ENCODE measurements at places on chromosomes 16 and 17.

- no peak for DNase-seq
Observed at GRCh38 chr17:40538936-40539705, 26.2 kb downstream of the CCR7 start.

DNA sequence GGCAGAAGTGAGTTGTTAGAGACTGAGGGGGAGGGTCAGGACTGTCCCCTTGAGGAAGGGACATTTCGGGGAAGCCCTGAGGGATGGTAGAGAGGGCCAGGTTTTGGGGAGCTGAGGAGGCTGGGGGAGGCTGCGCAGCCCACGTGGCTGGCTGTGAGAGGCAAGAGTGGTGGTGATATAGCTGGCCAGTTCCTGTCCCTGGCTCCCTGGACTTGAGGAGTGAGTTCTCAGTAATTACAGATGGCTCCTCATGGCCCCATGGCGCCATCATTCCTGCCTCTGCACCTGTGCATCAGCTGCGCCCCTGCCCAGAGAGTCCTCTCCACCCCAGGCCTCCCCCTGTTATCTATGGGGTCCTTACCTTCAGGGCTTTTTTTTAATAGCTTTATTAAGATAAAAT, 30.3 kb downstream of the MPRIP start:
- DNase-seq = no peak

GRCh38 chr17:21105064-21105894, 21.5 kb upstream of the DHRS7B start:
- no peak for DNase-seq

DNA sequence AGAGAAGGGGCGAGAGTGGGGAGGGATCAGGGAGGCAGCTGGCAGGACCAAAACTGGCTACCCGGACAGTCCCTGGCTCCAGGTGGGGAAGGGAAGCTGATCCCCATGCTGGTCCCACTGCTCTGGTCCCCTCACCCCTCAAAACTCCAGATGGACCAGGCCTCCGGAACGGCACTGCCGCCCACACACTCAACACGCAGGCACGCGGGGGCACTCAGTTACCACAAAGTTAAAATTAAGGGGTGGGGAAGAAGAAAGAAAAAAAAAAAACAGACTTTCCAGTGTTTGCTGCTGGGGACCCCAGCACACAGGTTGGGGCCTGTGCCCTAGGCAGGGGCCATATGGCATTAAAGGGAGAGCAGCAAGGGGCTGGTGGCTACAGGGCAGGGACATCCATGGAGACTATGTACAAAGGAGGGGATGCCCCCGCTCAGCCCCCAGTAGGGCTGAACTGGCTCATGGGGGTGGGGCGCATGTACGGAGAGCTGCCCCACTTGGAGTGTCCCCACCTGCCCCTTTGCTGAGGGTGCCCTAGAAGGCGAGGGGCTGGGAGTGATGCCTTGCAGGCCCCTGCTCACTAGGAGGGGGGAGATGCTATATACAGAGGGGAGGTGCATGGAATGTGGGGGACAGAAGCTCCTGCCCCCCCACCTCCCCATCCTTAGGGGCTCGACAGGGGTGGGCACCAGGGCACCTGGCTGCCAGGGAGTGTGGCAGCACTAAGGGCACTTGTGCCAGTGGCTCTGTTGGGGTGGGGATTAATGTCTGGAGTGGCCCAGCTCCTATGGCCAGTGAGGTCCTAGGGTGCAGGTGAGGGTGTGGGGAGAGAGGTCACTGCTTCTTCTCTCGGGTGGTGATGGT, 5.6 kb downstream of the TP53I13 start:
- DNase-seq = no peak

GRCh38 chr16:51849715-51850114, 697.2 kb downstream of the TOX3 start:
- DNase-seq = no peak

GRCh38 chr17:60134396-60135150, 15.2 kb upstream of the CA4 start:
- no peak for DNase-seq

GRCh38 chr17:9971991-9972390, 66.9 kb upstream of the RCVRN start:
- peak; percentile 75 for DNase-seq

DNA sequence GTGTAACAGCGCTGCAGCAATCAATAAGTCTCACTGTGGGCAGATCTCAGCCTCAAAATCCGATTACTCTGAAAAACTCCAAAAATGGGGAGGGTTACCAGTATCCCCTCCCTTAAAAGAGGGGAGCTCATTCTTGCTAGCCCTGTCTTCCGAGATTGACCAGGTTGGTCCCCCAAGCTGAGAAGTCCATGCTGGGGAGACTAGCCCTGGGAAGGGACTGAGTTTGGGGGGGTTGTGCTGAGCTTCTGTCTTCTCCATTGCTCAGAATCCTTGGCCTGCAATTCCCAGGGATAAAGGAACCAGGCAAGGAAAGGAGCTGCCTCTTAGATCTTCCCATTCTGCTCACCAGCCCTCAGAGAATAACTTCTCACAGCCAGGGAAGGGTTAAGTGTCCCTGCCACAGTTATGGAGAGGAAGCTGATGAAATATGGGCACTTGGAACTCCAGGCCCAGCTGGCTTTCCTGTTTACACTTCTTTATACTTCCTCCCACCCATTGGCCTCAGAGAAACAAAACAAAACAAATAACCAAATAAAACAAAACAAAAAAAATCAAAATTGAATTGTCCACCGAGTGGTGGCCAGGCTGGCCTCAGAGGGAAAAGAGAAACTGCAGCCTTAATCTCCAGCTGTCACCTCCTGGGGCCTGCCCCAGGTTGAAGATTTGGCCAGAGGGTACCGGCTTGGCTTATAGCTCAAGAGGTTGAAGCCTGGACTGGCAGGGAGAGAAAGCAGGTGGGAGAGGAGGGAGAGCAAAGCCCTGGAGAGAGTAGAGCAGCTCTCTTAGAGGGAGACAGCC, 2.6 kb downstream of the HOXB3 start:
- no peak for DNase-seq

DNA sequence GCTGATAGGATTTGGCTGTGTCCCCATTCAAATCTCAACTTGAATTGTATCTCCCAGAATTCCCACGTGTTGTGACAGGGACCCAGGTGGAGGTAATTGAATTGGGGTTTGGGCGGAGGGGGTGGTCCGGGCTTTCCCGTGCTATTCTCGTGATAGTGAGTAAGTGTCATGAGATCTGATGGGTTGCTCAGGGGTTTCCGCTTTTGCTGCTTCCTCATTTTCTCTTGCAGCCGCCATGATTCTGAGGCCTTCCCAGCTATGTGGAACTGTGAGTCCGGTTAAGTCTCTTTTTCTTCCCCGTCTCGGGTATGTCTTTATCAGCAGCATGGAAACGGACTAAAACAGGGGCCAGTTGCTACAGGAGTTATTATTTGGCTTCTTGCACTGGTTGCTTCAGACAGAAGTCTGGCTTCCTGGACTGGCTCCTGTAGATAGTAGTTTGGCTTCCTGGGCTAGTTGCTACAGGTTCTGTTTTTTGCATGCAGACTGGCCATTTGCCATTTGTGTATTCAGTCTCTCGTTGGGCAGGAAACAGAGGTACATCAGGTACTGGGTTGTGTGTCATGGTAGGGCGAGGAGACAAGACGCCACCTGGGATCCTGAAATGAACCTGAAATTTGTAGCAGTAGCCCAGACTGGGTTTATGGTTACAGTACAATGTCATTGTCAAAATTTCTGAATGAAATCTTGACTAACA, 32.6 kb downstream of the CNTNAP4 start:
- DNase-seq = no peak

GRCh38 chr17:34719569-34719968, 140.2 kb downstream of the TMEM132E start:
- DNase-seq = no peak

DNA sequence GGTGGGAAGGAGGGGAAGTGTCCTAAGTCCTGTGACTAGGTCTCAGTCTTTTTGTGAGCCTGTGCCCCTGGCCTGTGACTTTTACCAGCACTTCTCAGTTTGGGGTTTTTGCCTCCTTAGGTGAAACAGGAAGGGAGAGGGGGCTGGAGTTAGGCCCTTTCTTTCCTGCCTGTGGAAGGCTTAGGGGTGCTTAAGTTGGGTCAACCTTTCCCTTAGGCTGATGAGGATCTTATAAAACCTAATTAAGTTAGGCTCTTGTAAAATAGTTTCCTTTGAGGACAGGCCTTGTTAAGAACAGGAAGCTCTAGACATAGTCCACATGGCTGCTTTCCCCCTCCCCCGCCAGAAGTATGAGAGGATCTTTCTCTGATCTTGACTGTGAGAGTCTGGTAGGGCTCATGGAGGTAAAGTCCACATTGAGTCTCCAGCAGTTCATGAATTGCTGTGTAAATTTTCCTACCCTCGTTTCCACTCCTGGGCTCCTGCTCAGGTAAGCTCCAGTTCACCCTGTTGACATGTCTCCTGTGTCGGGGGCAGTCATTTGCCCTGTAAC, 17.0 kb upstream of the DNASE1 start:
- DNase-seq = no peak

GRCh38 chr16:24853830-24854229, 8.1 kb downstream of the SLC5A11 start:
- DNase-seq = no peak

DNA sequence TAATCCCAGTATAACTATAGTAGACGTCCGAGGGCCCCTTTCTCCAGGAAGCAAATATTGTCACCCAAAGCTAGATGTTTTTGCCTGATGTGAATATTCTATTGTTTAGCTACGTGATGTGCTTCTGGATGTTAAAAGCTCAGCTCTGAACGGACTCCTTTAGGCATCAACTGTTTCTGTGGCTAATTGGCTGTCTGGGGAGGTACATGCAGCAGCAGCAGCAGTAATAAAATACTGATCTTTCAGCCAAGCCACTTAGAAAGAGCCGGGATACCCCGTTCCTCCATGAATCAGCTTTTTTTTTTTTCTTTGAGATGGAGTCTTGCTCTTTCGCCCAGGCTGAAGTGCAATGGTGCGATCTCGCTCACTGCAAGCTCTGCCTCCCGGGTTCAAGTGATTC, 43.0 kb downstream of the TRARG1 start:
- no peak for DNase-seq

GRCh38 chr16:87671715-87672270, 69.5 kb downstream of the JPH3 start:
- no peak for DNase-seq

GRCh38 chr16:59905131-59905530, 1171.0 kb upstream of the GOT2 start:
- no peak for DNase-seq

DNA sequence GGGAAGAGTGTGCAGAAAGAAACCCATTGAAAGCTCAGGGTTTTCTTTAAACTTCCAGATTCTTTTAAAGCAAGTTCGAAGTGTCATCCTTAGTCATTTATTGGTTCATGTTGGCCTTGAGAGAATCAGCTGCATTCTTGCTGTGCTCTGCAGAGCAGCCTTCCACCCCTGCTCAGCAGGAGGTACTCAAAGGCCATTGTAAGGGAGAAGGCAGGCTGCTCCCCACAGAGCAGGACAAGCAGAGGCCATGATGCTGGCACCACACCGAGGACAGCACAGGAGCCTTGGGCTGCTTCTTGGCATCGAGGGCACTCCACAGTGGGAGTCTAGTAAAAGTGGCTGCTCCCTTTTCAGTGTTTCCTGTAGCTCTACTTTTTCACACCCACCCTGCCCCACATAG, 29.6 kb downstream of the NMT1 start:
- DNase-seq = no peak

- DNase-seq = no peak
Observed at GRCh38 chr17:51200295-51200694, 34.1 kb downstream of the NME2 start.
